ENCODE measurements at places on chromosomes 3 and 15.
A peak's percentile ranks its signal among the peaks of the same experiment; 100 is the strongest.

DNA sequence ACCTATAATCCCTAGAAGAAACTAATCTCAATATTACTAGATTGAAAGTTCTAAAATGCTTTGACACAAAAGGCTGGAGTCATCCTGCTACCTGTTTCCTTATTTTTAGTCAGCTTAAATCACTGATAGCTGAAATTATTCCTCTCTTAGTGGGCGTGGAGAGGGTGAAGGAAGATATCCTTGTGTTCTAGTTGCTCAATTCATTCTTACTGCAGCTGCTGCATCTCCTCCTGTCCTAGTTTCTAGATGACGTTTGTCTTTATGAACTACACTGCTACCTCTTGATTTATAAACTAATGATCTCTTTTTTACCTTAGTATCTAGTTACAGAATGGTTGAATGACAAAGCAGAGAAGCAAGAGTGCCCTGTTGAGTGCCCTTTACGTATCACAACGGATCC lies 50.7 kb downstream of the SETD5 start:
- no peak for DNase-seq

DNA sequence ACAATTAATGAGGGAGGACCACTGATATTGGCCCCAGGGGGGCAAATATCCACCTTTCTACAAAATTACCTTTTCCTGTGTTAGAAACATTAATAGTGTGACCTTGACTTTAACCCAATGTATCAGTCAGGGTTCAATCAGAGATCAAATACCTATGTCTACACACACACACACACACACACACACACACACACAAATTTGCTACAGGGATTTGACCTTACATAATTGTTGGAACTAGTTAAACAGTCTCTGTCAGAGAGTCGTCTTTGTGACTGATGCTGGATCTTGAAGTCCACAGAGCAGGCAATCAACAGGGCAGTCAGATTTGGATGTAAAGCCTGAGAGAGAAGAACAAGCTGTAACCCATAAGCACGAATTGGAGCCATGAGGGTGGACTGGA lies 32.5 kb downstream of the TM4SF4 start:
- DNase-seq = no peak

DNA sequence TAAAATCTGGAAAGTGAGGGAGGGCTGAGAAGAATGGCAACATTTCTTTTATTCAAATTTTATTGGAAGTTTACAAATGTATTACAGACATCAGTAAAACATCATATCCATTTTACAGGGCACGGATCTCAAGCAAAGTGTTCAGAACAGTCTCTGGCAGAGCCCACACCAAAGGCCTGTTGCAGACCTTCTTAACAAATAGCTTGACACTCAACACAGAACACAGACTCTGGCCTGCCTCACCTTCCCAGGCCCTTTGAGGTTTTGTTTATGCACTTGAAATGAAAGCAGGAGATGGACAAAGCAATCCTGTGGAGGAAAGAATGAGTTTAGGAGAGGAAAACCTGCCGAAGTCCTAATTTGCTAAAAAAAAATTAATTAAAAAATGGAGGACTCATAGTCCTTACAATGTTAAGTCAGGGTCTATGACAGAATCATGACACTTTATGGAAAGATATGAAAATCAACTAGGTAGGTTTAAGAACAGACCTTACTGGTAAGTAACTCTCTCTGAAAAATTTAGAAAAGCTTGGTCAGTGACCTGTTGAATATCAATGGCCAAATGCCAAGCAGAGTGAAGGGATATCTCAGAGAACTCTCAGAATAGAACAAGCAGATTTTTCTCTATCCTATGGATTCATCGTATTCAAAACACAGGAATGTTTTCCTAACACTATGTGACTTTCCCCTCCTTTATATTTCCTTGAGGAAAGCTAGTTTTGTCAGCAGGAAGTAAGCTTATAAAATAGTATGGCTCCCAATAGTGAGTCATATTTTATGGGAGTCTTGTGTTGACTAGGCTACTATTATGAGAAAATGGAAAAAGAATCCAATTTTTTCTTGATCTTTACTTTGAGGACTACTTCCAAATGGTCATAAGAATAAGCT lies 70.8 kb upstream of the PSMD6 start:
- DNase-seq = peak; percentile 48

GRCh38 chr3:38130631-38131065 lies 6.3 kb downstream of the ACAA1 start:
- no peak for DNase-seq

DNA sequence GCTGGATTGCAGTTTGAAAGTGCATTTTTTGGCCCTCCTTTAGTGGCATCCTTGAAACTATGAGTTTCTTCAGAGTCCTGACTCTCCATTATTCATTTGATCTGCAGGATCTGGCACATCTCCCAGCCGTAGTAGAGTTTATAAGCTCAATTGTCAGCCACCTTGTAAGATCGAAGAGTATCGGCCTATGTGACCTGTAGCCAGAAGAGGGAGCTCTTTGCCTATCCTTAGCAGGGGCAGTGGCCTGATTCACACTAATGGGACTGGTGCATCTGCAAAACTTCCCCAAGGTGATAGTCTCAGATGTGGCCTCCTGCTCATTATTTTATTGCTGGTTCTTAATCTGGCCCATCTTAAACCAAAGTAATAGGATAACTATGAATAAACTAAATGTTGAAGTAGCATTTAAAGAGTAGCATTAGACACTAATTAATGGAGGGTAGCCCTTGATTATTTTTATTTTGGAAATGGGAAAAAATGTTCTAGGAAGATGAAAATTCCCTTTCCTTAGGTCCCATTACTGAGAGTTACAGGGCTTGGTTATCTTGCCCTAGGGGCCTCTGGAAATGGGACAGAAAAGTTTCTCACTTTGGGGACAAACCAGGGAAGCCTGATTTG lies 21.2 kb downstream of the GCSAM start:
- peak; percentile 59 for DNase-seq

DNA sequence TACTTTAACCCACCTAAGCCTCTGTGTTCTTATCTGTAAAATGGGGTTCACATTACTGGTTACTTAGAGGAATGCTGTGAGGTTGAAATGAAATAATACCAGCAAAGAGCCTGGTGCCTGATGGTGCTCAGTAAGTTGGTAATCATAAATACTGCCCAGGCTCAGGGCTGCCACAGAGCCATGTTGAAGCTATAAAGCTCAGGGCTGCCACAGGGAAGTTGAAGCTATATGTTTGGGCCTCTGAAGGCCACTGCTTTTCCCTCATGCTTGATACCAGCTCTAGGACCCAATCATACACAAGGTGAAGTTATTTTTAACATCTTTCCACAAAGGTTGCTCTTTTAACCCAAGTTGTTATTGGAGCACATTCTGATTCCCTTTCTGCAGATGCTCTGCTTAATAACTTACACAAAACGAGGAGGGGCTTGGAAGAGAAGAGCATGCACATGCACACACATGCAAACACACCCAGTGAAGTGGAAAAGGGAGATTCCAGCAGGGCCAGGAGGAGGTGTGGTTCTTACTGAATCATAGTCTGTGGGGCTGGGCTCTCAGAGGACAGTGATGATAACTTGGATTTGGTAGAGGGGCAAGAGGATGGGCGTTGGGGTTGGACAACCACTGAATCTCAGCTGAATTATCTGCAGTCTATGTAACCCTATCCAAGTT lies 17.4 kb downstream of the PARP14 start:
- DNase-seq = no peak

GRCh38 chr3:192082730-192083660 lies 622.0 kb downstream of the PYDC2 start:
- DNase-seq = no peak

- peak; percentile 15 for DNase-seq
Observed at GRCh38 chr15:43948691-43949325, 122.0 kb downstream of the WDR76 start.

DNA sequence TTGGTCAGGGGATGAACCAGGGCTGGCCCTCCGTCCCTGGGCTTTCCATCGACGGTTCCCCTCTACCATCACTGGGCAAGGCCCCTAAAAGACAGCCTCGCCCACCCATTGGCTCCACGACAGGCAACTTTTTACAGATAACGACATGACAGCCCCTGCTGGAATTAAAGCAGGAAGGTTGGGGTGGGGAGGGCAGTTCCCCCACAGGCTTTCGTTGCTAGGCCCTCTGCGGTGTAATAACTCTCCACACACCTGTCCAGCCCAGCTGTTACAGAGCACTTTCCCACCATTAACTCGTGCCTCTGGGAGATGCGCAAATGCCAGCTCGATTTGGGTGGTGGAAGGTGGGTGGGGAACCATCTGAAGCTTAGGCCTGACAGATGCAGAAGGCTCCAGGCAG lies 264.2 kb upstream of the TLE3 start:
- DNase-seq = no peak

DNA sequence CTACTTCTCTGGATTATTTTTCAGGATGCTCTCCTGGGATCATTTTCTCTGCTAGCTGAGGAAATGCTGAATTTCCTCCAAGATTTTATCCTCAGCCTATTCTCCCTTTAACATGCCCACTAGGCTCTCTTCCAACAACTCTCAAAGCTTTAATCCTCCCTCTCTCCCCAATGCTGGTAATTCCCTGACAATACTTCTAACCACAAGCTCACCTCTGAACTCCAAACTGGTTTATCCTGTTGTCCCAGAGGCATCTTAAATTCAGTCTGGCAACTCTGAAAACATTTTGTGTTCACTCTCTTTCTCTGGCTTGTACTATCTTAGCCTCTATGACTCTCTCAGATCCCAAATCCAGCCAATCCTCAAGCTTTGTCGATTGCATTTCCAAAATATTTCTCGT lies 490.3 kb downstream of the MECOM start:
- peak; percentile 16 for DNase-seq
